ENCODE measurements at places on chromosomes 13 and 19. TPM values are rescaled to one million over a fixed set of nuclear protein-coding genes. Genes with fewer than 3 reads are reported as not detected.

NPAS1 gene
- polyA plus RNA-seq = 1.3 TPM

PALM3 gene
- polyA plus RNA-seq = 19.0 TPM

ZNF586 gene
- polyA plus RNA-seq = 20.8 TPM

PCDH20 gene
- polyA plus RNA-seq = 8.3 TPM

VASP gene
- 52.2 TPM for polyA plus RNA-seq

TMEM190 gene
- polyA plus RNA-seq = 0.47 TPM

ANGPTL8 gene
- polyA plus RNA-seq = 0.52 TPM

ZNF296 gene
- 0.96 TPM for polyA plus RNA-seq

SMAD9 gene
- polyA plus RNA-seq = 31.8 TPM

EBI3 gene
- 0.47 TPM for polyA plus RNA-seq

SLC10A2 gene
- polyA plus RNA-seq = 0.56 TPM

FFAR2 gene
- 0.30 TPM for polyA plus RNA-seq

KASH5 gene
- not detected for polyA plus RNA-seq

POLR1G gene
- polyA plus RNA-seq = 3.5 TPM

All from right renal pelvis (tissue), 4 donors.